Left lung (tissue), 14 donors: ENCODE measurements at places on chromosomes 5 and 9. TPM values are rescaled to one million over a fixed set of nuclear protein-coding genes. Genes with fewer than 3 reads are reported as not detected.

The OTP gene
- not detected for total RNA-seq

The CNTNAP3B gene
- total RNA-seq, result 3.4 TPM

The SAPCD2 gene
- total RNA-seq, result 2.7 TPM

The TMEM174 gene
- total RNA-seq, result not detected

The SHC3 gene
- 19.2 TPM for total RNA-seq

The FOXD4L4 gene
- total RNA-seq, result not detected

The ARID3C gene
- total RNA-seq, result not detected

The SHISAL2B gene
- total RNA-seq, result not detected

The CENPK gene
- total RNA-seq, result 8.3 TPM

The ZER1 gene
- 37.3 TPM for total RNA-seq

The IL13 gene
- not detected for total RNA-seq

- H3K4me3 ChIP-seq, result no peak overlapping the region
- H3K27ac ChIP-seq, result no peak overlapping the region
- no peaks in the 10 kb centered on the region for H3K36me3 ChIP-seq
- no peak for DNase-seq
Measured at GRCh38 chr5:132477784-132478365, 12.7 kb downstream of the IRF1 start.

DNA sequence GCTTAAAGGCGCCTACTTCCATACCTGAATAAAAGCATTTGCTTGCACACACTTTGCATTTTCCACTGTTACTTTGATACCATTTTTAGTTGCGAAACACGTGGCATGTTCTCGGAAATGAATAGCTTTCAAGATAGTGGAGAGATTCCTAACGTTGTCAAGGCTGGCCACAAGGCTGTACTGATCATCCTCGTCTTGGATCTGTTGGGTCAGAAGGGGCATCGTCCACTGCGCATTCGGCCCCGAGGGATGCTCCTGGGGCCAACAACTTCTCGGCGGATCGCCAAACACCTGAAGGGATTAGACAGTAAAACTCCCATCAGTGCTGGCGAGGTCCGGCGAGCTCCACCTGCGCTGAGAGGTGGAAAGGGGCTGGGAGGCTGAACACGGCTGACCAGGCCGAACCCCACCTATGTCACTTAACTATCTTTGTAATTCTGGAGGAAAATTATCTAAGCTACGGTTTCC lies 599 bp downstream of the RAD1 start:
- H3K4me3 ChIP-seq, result peak overlapping the region; percentile 94
- peak overlapping the region; percentile 89 for H3K27ac ChIP-seq
- H3K27me3 ChIP-seq, result no peaks in the 10 kb centered on the region
- no peaks in the 10 kb centered on the region for H3K4me1 ChIP-seq
- DNase-seq, result peak; percentile 5

DNA sequence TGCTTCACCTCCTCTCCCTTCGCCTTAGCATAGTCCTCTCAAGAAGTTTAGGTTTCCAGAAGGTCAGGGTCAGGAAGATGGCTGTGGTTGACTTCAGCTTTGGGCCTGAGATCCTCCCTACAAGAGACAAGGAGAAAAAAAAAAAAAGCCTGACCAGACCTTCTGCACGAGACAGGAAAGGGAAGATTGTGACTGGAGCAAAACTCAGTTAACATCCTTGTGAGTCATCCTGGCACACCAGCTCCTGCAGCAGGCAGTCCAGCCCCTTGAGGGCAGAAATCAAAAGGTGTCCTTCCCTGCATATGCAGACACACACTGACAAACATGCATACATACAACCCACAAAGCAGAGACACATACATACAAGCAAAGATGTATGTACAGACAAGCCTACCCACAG lies 18.0 kb upstream of the ENHO start:
- no peaks in the 10 kb centered on the region for H3K27me3 ChIP-seq
- H3K4me3 ChIP-seq, result no peak overlapping the region
- DNase-seq, result no peak
- H3K27ac ChIP-seq, result no peak overlapping the region
- no peaks in the 10 kb centered on the region for H3K36me3 ChIP-seq

DNA sequence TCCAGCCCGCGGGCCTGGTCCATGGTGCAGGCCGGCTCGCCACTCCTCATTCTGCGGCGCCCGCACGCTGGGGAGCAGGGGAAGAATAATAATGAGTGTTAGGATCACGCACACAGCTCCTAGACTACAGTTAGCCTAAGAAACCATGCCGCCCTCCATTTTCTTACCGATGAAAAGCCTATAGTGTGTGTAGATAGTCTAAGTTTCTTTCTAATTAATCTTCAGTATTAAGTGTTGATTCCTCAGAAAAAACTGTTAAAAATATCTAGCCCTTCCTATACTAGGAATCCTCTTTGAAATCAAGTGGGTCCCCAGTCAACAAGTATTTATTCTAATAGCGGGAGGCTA lies 9.3 kb downstream of the ZBED3 start:
- no peak for DNase-seq
- peak overlapping the region; percentile 27 for H3K4me3 ChIP-seq
- no peak overlapping the region for H3K27ac ChIP-seq
- H3K27me3 ChIP-seq, result no peaks in the 10 kb centered on the region
- peaks cover 3% of the 10 kb centered on the region for H3K36me3 ChIP-seq

GRCh38 chr5:36611520-36612274 lies 5.3 kb downstream of the SLC1A3 start:
- no peak overlapping the region for H3K4me3 ChIP-seq
- H3K4me1 ChIP-seq, result peaks cover 18% of the 10 kb centered on the region
- no peak for DNase-seq
- peaks cover 24% of the 10 kb centered on the region for H3K27me3 ChIP-seq
- H3K36me3 ChIP-seq, result no peaks in the 10 kb centered on the region
- no peak overlapping the region for H3K27ac ChIP-seq

- H3K4me1 ChIP-seq, result no peaks in the 10 kb centered on the region
- no peak for DNase-seq
- H3K36me3 ChIP-seq, result no peaks in the 10 kb centered on the region
- no peak overlapping the region for H3K4me3 ChIP-seq
- peaks cover 33% of the 10 kb centered on the region for H3K27me3 ChIP-seq
- H3K27ac ChIP-seq, result no peak overlapping the region
Measured at GRCh38 chr9:135095470-135096407, 8.3 kb downstream of the OLFM1 start.

- peak overlapping the region; percentile 77 for H3K27ac ChIP-seq
- no peaks in the 10 kb centered on the region for H3K36me3 ChIP-seq
- no peak overlapping the region for H3K4me3 ChIP-seq
- H3K4me1 ChIP-seq, result no peaks in the 10 kb centered on the region
- no peaks in the 10 kb centered on the region for H3K27me3 ChIP-seq
Measured at GRCh38 chr5:36300927-36301540, 668 bp downstream of the RANBP3L start.

GRCh38 chr9:114174876-114175771 lies 19.8 kb downstream of the COL27A1 start:
- DNase-seq, result no peak
- H3K27ac ChIP-seq, result no peak overlapping the region
- H3K4me1 ChIP-seq, result no peaks in the 10 kb centered on the region

- H3K4me1 ChIP-seq, result peaks cover 14% of the 10 kb centered on the region
- no peaks in the 10 kb centered on the region for H3K27me3 ChIP-seq
- H3K36me3 ChIP-seq, result peaks cover 39% of the 10 kb centered on the region
- peak; percentile 85 for DNase-seq
Measured at GRCh38 chr9:127451858-127452656, 747 bp downstream of the LRSAM1 start.

- H3K27me3 ChIP-seq, result no peaks in the 10 kb centered on the region
- H3K36me3 ChIP-seq, result no peaks in the 10 kb centered on the region
- H3K27ac ChIP-seq, result peak overlapping the region; percentile 94
- H3K4me3 ChIP-seq, result peak overlapping the region; percentile 85
Measured at GRCh38 chr9:120877276-120878034, 467 bp upstream of the PHF19 start.

DNA sequence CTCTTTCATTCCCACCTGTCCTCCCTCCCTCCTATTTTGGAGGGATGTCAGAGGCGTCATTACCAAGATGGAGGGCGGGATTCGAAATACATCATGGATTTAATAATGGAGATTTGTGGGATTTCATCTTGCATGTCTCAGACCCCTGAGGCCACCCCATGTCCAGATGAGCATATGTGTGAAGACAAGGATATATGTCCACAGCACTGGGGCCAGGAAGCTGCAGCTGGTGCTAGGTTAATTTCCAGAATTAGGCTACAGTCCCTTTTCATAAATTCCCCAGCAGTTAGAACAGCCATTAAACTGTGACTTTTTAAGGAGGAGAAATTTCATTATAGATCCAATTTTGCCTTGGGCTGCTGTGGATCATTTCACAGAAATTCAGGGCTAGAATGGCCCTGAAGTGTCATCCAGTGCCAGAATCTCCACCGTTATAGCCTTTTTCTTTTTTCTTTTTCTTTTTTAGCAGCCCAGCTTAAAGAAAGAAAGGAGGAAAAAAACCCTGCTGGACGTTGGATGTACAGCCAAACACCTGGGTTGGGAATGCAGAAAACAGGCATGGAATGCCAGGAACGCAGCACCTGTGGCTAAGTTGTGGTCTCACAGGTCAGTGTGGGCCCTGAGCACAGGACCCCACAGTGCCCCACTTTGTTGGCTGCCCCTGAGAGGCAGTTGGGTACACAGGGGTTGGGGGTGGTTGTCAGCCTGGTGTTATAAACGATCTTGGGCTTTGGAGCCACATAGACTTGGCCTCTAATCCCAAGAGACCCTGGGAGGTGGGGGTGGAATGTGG lies 50.2 kb upstream of the CXCL14 start:
- H3K27ac ChIP-seq, result no peak overlapping the region
- peaks cover 7% of the 10 kb centered on the region for H3K27me3 ChIP-seq
- DNase-seq, result no peak
- no peak overlapping the region for H3K4me3 ChIP-seq
- H3K4me1 ChIP-seq, result no peaks in the 10 kb centered on the region

GRCh38 chr5:163888366-163888765 lies 382.9 kb downstream of the MAT2B start:
- no peaks in the 10 kb centered on the region for H3K27me3 ChIP-seq
- H3K4me1 ChIP-seq, result no peaks in the 10 kb centered on the region
- no peak overlapping the region for H3K4me3 ChIP-seq
- H3K36me3 ChIP-seq, result no peaks in the 10 kb centered on the region
- no peak overlapping the region for H3K27ac ChIP-seq

- no peak for DNase-seq
- peaks cover 10% of the 10 kb centered on the region for H3K4me1 ChIP-seq
- H3K4me3 ChIP-seq, result peak overlapping the region; percentile 10
- H3K27me3 ChIP-seq, result peaks cover 11% of the 10 kb centered on the region
- H3K27ac ChIP-seq, result no peak overlapping the region
- no peaks in the 10 kb centered on the region for H3K36me3 ChIP-seq
Measured at GRCh38 chr5:171629628-171630349, 155.8 kb upstream of the SMIM23 start.

DNA sequence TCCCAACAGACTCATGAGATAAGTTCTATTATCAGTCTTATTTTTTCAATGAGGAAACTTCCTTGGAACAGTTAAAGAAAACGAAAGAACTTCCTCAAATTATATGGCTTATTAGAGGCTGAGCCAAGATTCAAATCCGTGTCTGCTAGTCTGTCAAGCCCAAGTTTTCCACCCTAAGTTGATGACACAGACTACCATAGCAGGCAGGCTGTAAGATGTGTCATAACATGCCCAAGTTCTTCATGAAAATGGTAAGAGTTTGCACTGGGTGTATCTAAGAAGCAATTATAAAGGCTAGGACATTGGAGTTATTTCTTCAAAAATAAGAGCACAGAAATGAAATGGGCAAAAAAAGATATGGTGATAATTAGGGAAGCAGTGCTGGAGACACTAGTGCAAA lies 634.5 kb downstream of the BRINP1 start:
- H3K36me3 ChIP-seq, result no peaks in the 10 kb centered on the region
- no peaks in the 10 kb centered on the region for H3K27me3 ChIP-seq
- no peak for DNase-seq

DNA sequence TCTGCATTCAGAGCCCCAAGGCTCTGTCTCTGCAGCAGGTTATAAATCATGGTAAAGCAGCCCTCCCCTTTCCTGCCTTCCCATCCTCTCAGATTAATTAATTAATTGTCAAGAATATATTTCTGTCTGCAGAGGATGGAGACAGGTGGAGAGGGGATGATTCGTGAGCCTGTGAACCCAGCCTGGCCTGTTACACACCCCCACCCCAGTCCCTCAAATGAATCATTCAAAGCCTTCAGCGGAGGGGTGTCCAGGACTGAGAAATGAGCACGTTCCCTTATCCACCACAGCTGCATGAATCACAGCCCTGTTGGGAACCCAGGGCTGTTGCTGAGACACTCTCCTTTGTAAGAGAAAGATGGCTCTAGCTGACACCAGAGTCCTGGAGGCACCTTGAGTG lies 56.0 kb downstream of the NIPAL4 start:
- H3K27ac ChIP-seq, result peak overlapping the region; percentile 57
- peaks cover 26% of the 10 kb centered on the region for H3K36me3 ChIP-seq
- H3K27me3 ChIP-seq, result no peaks in the 10 kb centered on the region

DNA sequence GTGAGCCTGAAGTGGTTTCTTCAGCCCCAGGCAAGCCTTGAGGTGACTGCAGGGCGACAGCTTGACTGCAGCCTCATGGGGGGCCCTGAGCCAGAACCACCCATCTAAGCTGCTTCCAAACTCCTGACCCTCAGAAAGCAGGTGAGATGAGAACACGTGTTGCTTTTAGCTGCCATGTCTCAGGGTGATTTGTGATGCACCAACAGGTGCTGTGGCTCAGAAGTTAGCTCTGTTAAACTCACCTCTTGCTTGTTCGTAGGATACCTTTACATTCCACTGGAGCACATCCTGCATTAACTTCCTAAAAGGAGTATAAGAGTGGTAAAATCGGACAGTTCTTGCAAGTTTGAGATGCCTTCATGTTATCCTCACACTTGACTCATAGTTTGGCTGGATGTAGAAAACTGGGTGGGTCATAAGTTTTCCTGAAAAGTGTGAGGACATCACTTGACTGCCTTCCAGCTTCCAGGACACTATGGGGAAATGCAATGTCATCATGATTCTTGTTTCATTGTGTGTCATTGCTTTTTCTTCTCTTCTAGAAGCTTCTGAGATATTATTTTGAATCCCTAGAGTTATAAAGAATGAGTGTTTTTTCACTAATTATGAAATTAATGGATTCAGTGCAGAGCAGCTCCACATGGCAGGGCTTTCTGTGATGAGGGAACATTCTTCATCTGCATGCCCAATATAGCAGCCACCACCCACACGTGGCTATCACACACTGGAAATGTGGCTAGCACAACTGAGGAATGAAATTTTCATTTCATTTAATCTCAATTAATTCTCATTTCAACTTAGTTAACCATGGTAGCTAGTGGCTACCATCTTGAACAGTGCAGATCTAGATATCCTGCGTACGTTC lies 92.3 kb downstream of the HSD17B3 start:
- no peaks in the 10 kb centered on the region for H3K4me1 ChIP-seq
- no peaks in the 10 kb centered on the region for H3K27me3 ChIP-seq
- H3K4me3 ChIP-seq, result no peak overlapping the region
- no peak for DNase-seq

- H3K4me1 ChIP-seq, result peaks cover 32% of the 10 kb centered on the region
- H3K36me3 ChIP-seq, result no peaks in the 10 kb centered on the region
- H3K4me3 ChIP-seq, result no peak overlapping the region
- no peaks in the 10 kb centered on the region for H3K27me3 ChIP-seq
- H3K27ac ChIP-seq, result no peak overlapping the region
- no peak for DNase-seq
Measured at GRCh38 chr5:14251733-14252132, 108.6 kb downstream of the TRIO start.

DNA sequence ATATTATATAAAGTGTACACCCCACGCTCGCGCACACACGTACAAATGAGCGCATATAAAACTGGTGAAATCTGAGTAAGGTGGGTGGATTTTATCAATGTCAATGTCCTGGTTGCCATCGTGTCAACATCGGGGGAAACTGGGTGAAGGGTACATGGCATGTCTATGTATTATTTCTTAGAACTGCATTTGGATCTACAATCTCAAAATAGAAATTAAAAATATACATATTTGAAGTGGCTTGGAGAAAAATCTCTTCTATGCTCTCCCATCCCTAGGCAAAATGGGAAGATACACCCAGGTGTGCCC lies 763 bp upstream of the WHRN start:
- peaks cover 26% of the 10 kb centered on the region for H3K4me1 ChIP-seq
- H3K27me3 ChIP-seq, result peaks cover 93% of the 10 kb centered on the region
- no peak overlapping the region for H3K27ac ChIP-seq
- DNase-seq, result no peak
